Pancreas (tissue), 10 donors: ENCODE measurements at places on chromosomes 3 and 15. TPM values are rescaled to one million over a fixed set of nuclear protein-coding genes. Genes with fewer than 3 reads are reported as not detected.

The LSG1 gene
- 47.1 TPM for polyA plus RNA-seq

The HMCES gene
- polyA plus RNA-seq: 22.5 TPM

The XRN1 gene
- polyA plus RNA-seq: 3.5 TPM

The CYP8B1 gene
- polyA plus RNA-seq: not detected

The GOLIM4 gene
- 8.4 TPM for polyA plus RNA-seq

The TAMM41 gene
- polyA plus RNA-seq: 11.3 TPM

The EEF1AKMT4 gene
- 3.1 TPM for polyA plus RNA-seq

The ARRDC4 gene
- polyA plus RNA-seq: 29.8 TPM

The SCN5A gene
- polyA plus RNA-seq: 0.19 TPM

The IL5RA gene
- 0.35 TPM for polyA plus RNA-seq

The MNS1 gene
- polyA plus RNA-seq: 1.4 TPM

The IQCF5 gene
- not detected for polyA plus RNA-seq

The RHOV gene
- 11.9 TPM for polyA plus RNA-seq

The DRD3 gene
- polyA plus RNA-seq: not detected

The ACAN gene
- polyA plus RNA-seq: 5.7 TPM

The EHHADH gene
- polyA plus RNA-seq: 2.6 TPM

The TM6SF1 gene
- 2.2 TPM for polyA plus RNA-seq

The NKTR gene
- polyA plus RNA-seq: 27.9 TPM

The EFL1 gene
- polyA plus RNA-seq: 4.4 TPM

The TNFAIP8L3 gene
- polyA plus RNA-seq: 0.87 TPM
